Activated CD8-positive, alpha-beta memory T cell treated with anti-CD3 and anti-CD28 coated beads, Interleukin-2, amount 50 U/mL, for 48 hours (primary cell): ENCODE measurements at places on chromosomes 5 and 9.

GRCh38 chr5:143456952-143457547 is 53.6 kb upstream of the NR3C1 start:
- DNase-seq: no peak

GRCh38 chr5:140346348-140347221 is at the start of gene HBEGF:
HBEGF (minus strand) TSS chr5:140346603; CDS start chr5:140346328, 275 bp downstream.
- DNase-seq: peak; percentile 69

DNA sequence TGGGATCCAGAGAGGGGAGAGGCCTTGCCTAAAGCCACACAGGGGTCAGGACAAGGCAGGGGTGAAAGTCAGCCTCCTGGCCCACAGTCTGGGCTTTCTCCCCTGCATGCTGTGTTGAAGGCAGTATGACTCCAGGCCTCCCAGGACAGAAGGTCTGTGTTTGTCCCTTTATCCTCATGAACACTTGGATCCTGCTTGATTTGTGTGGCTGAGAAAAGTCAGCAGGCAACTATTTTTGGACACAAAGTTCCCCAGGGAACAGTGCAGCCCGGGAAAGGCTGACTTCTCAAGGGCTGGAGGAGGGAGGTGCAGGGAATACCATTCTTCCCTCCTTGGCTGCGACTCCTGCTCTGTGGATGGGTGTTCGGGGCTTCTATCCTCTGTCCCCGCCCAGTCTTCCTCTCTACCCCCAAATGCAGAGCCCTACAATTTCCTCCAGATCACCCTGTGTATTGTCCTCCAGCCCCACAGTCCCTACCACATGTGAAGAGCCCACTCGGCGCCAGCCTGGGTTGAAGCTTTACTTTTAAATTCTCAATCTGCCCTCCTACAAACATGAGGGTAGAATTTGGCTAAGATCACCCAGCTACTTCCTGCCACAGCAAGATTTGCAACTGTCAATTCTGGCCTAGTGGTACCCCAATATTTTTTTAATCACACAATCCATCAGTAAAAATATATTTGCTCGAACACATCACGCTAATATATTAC is 4.1 kb downstream of the AKNA start:
- no peak for DNase-seq

DNA sequence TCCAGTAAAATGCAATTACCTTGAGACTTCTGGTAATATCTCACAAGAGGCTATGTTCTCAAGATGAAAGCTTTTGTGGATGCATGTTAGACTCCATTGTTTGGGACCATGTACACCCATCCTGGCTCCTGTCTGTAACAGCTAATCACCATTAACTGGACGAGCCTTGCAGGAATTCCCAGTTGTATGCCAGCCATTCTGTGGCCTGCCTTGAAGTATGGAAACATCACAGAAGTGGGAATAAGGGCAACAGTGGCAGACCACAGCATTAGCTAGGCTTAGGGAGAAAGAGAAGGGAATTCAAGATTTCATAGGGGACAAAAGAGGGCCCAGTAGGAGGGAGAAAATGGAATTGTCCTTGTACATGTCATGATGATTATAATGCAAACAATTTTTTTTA is 79.0 kb downstream of the RORB start:
- DNase-seq: no peak

GRCh38 chr9:36676778-36677485 is 104.2 kb downstream of the MELK start:
- no peak for DNase-seq

DNA sequence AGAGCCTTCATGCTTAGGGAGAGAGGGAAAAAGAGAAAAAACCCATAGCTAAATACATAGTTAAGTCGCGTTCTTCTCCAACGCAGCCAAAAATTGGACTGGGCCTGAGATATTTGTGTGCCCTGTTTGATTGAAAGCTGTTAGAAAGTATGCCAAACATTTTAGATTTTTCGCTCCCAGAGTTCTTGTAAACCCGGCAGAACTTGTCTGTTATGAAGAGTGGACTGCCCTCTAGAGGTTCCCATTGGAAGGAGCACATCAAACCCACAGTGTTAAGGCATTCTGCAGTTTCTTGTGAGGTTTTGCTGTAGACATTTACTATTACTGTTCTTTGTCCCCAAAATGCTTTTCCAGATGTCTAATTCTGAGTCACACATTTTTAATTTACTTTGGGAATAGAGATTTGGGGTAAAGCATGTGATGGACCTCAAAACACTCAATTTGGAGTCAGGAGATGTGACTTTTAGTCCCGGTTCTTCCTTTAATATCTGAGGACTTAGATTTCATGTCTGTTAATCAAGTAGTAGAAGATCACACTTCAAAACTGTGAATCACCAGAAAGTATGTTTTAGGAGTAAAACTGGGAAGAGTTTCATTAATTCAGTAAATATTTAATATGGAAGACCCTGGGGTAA is 96.6 kb downstream of the PCSK1 start:
- no peak for DNase-seq

- DNase-seq: no peak
These were observed 65.7 kb upstream of the ASS1 start for GRCh38 chr9:130378875-130379648.

- no peak for DNase-seq
These were observed 5.6 kb downstream of the IRX1 start for GRCh38 chr5:3601061-3601710.

DNA sequence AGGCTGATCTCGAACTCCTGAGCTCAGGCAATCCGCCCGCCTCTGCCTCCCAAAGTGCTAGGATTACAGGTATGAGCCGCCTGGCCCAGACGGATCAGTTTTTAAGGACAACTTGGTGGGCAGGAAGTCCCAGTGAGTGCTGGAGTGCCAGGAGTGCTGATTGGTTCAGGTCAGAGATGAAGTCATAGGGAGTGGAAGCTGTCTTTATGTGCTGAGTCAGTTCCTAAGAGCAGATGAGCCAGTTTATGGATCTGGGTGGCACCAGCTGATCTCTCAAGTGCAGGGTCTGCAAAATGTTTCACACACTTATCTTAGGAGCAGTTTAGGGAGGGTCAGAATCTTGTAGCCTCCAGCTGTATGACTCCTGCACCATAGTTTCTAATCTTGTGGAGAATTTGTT is 292.1 kb upstream of the ELAVL2 start:
- DNase-seq: no peak

DNA sequence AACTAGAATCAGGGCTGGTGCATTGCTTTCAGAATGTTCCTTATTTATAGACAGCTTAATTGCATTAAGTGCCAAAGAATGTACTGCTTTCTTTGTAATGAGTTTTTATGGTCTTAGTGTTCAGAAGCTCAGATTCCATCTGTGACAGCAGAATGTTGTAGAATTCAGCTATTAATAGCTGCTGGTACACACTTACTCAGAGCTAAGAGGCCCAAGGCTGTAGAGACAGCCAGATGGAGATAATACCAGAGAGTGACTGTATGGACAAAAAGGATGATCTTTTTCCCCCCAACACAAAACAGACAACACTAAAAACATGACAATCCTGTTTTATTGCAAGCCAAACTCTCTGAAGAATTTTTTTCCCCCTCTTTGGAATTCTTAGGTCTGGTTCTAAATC is 50.2 kb downstream of the PPP2R2B start:
- no peak for DNase-seq

DNA sequence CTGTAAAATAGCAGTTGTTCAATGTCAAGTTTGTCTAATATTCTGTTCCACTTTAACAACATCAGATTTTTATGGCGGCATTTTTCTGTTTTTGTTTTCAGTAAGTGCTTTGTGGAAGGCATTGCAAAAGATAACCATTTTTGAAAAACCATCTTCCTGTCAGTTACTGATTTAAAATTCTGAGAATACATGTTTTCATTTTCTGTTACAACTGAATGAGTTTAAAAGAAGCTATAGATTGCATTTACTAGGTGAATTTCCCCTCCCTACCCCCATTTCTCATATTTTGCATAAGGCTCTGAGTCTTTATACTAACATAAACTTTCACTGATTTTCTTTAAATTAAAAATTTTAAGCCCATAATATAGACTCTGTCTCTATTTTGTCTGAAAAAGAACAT is 4.6 kb upstream of the ERAP2 start:
- no peak for DNase-seq

GRCh38 chr5:177113566-177114424 is 19.8 kb upstream of the NSD1 start:
- peak; percentile 93 for DNase-seq

DNA sequence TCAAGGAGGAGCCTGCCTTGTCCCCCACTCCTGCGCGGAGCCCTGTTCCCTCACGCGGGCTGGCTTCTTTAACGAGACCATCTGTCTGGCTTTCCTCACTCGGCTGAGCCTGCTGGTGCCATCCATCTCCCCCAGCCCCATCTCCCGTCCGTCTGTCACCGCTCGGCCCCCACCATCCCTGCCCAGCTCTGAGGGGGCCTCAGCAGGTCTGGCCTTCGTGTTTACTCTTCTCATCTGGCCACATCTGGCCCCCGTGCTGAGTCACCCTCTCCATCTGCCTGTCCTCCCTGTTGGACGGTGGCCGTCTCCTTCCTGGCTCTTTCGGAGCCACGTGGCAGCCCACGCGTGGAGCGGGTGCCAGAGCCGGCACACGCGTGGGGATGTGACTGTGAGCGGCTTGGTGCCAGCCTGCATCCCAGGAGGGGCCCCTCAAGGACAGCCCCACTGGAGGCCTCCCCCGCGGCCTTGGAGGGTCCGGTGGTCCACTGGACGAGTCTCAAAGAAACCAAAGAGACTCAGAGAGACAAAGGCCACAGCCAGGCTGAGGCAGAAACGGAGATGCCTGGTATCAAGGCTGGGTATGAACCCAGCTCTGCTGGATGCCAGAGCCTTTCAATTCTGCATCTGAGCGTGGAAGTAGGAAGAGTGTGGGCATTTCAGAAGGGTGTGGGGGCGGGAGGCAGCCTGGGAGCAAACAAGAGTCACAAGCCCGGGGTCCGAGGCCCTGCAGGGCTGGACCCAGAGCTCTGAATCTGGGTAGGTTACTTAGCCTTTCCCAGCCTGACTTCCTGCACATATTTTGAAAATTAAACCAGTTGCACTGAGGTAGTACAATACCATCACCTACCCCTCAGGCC is 76.7 kb upstream of the UNC5A start:
- DNase-seq: peak; percentile 23

DNA sequence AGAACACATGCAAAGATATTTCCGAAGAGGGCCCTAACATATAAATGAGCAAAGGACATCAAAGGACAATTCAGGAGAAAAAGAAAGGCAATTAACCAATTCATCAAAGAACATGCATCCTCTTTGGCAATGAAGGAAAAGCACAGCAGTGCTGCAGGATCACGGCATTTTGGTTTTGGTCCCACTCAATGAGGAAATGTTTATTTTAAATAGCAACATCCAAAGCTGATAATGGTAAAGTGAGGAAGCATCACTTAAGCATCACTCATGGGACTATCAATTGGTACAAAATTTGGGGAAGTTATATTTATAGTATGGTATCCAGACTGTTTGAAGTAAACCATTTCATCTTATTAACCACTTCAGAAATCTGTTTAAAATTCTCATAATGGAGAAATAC is 5.5 kb upstream of the CXCL14 start:
- no peak for DNase-seq

GRCh38 chr5:138657360-138657759 is 82.2 kb upstream of the HSPA9 start:
- no peak for DNase-seq

GRCh38 chr9:69193685-69194032 is 19.6 kb downstream of the TJP2 start:
- DNase-seq: no peak

- no peak for DNase-seq
These were observed 36.4 kb upstream of the TCF7 start for GRCh38 chr5:134077926-134078580.

- DNase-seq: no peak
These were observed 3.4 kb downstream of the BRD3OS start for GRCh38 chr9:134028575-134029247.

DNA sequence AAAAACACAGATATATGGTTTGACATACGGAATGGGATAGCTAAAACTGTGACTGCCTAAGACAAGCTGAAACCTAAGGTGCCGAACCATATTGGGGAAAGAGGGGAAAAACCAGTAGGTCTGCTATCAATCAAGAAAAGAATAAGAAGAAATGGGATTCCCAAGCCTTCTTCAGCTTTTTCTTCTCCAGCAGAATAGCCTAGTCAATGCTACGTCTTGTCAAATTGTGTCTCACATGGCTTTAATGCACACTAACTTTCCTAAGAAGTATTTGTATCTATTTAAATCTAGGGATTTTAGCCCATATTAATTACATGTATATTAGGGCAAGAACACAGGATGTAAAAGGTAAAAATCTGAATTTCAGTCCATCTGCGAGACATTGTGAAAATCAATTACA is 797 bp upstream of the FBXO38 start:
- no peak for DNase-seq

- DNase-seq: no peak
These were observed 1.2 kb downstream of the LHFPL2 start for GRCh38 chr5:78647351-78647818.

- DNase-seq: no peak
These were observed 10.0 kb downstream of the CRB2 start for GRCh38 chr9:123365881-123366528.

- DNase-seq: no peak
These were observed 34.7 kb downstream of the GABRP start for GRCh38 chr5:170818232-170818631.

- no peak for DNase-seq
These were observed 66.2 kb downstream of the IZUMO3 start for GRCh38 chr9:24479361-24480059.

DNA sequence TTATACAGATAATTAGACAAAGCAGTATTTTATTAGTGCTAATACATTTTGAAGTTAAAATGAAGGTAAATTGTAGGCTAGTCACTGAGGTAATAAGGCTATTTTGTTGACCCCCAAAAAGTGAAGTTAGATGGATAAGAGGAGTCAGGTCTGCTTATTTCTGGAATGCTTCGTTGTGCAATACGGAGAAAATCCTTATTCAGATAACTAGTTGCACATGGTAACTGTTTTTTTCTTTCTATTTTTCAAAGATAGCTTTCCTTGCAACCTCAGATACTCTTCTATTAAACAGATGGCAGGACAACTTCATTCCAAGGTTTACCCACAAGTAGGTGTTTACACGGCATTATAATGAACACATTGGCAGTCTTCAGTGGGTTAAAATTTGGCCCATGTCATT is 101.1 kb downstream of the TMEM174 start:
- no peak for DNase-seq

DNA sequence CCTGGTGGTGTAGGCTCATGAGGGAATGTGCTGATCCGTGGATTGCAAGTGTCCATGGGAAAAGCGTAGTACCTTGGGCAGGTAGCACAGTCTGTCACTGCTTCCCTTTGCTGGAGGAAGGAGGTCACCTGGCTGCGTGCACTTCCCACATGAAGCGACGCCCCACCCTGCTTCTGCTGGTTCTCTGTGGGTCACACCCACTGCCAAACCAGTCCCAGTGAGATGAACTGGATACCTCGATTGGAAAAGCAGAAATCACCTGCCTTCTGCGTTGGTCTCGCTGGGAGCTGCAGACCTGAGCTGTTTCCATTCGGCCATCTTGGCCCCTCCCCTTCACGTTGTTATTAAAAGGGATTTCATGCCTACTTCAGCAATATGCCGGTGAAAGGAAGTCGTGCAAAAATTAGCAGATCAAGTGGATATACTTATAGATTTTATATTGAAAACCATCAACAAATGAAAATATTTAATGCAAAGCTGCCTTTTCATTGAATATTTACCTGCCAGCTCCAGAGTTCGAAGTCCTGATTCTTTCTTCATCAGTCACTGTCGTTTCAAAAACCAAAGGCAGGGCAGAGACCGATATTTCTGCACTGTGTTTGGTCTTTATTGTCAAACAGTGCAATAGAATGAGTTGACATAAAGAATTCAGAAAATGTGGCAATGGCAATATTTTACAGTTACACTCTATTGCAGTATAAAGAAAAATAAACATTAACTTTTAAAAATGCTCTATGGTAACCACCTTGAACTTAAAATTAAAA is 123.2 kb downstream of the JAKMIP2 start:
- DNase-seq: no peak
